GM04503 (cell line): ENCODE measurements at places on chromosomes 16 and 17.

DNA sequence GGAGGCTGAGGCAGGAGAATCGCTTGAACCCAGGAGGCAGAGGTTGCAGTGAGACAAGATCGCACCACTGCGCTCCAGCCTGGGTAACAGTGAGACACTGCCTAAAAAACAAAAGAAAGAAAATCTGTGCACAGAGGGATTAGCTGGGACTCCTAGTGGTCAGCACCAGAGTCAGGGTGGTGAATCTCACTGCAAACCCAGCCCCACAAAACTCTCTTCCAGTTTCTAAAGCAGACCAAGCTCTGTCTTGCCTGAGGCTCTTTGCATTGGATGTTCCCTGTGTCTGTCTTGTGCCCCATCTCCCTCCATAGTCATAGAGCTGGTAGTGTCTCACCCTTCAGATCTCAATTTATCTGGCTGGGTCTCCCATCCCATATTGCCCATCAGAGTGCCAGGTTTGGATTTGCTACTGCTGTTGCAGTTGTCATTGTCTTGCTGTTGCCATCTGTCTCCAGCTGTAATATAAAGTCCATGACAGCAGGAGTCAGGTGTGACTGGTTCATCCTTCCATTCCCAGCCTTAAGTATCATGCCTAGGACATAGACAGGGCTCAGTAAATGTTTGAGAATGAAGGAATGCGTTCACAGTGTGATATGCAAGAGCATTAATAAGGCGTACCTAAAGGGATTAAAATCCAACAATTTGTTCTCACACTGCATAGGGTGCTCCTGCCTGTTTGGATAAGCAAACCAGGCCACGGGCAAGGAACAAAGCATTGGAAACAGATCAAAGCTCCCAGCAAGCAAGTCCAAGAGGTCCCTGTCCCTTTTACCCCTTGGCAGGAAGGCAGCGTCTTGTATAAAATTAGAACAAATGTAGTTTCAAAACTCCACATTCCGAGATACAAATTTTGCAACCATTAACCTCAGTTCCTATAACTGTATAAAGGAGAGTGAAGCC lies 614.6 kb upstream of the CDH5 start:
- DNase-seq = no peak

- DNase-seq = no peak
These were observed 730.7 kb downstream of the CDH11 start for GRCh38 chr16:64391063-64391600.

- DNase-seq = no peak
These were observed 23.1 kb downstream of the STAT3 start for GRCh38 chr17:42365136-42365535.

DNA sequence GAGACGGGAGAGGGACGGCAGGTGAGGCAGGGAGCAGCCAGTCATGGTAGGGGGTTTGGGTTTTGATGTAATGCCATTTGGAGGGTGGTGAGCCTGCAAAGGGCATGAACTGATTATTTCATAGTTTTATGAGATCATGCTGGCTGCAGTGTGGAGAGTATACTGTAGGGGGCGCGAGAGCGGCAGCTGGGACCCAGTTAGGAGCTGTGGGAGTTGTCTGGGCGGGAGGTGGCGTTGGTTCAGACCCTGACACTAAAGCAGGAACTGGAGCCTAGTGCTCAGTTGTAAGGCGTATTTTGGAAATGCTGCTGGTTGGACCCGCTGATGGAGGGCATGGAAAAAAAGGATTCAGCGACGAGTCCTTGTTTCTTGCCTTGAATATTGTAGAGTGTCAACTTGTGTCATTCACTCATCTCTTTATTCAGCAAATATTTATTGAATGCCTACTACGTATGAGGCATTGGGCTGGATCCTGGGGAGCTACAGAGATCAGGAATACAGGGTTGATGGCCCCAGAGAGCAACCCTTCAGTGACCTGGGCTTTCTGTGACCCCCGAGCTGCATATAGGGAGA lies 23.7 kb upstream of the KDM8 start:
- DNase-seq = no peak

DNA sequence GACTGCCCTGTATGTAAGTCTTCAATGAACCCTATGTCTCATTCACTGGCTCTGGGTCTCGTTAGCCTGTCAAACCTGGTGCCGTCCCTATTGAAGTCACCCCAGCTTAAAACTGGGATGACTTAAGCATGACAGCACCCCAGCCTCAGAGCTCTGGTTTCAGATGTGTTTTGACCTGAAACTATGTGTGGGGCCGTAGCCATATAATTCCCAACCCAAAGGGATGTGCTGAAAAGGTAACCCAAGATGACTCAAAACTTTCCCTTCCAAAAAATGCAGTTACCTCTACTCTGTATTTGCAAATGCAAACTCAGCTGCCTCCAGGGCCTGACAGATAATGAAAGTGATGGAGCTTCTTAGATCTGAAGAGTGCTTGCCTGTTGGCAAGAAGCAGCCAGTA lies 478.3 kb upstream of the ERCC4 start:
- DNase-seq = no peak

DNA sequence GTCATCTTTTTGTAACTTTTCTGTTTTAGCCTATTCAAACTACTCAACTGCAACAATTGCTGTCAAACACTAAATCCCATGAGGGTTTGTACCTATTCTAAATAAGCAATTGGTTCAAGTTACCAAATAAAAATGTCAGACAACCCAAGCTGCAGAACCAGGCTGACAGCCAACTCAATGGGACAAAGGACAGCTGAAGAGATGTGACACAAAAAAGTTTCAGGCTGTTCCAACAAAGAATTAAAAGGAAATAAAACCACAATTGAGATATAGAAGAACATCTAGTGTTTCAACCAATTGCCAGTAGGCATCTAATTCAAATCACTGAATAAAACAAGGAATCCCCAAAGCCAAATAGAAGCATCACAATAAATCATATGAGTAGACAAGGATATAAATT lies 49.3 kb downstream of the GRB7 start:
- DNase-seq = no peak

GRCh38 chr17:55720919-55721836 lies 1.5 kb downstream of the TMEM100 start:
- no peak for DNase-seq

GRCh38 chr17:45370949-45371413 lies 54.2 kb upstream of the MAP3K14 start:
- DNase-seq = no peak

DNA sequence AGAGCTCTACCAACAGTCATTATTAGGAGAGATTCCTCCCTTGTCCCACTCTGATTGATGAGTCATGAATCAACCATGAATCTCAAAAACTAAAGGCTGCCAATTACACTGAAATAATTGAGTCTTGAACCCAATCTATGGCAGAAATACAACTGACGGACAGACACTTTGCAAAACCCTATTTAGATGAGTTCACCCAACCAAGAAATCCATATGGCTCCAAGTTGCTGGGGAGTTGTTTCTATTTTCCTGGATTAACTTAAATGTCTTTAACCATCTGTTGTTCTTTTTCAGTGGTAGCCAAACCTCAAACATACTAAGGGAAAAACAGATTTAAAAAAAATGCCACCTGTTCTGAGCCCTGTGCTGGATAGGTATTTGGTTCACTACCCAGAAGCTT lies 151.0 kb downstream of the SHISA9 start:
- no peak for DNase-seq

GRCh38 chr17:53570731-53571130 lies 252.0 kb upstream of the KIF2B start:
- DNase-seq = no peak

DNA sequence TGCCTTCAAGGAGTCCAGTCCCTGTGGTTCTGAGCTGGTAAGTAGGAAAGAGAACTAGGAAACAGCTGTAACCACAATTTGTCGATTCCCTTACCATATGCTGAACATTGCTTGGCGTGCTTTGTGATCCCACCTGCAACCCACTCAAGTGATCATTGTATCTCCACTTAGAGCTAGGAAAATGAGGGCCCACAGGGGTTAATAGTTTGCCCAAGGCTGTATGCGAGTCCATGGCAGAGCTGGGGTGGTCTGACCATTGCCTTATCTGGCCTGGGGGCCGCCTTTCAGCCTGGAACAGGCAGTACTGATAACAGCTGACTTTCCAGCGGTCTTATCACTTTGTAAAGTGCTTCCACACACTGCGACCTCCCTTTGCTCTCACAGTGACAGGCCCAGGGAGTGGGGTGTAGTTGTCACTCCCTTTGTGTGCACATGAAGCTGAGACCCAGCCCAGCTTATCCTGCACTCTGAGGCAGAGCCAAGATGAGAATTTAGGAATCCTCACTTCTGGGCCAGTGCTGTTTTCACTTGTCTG lies 9.8 kb downstream of the MYL4 start:
- DNase-seq = no peak

DNA sequence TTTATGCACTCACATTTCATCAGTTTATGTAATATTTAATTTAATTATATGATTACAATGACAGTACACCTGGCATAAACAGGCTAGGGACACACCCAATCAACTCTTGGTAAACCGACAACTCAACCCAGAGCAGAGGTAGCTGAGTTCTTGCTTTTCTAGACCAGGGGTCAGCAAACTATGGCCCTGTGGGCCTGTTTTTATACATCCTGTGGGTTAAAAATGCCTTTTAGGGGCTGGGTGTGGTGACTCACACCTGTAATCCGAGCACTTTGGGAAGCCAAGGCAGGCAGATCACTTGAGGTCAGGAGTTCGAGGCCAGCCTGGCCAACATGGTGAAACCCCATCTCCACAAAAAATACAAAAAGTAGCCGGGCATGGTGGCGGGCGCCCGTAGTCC lies 99.2 kb upstream of the TMEM97 start:
- no peak for DNase-seq

DNA sequence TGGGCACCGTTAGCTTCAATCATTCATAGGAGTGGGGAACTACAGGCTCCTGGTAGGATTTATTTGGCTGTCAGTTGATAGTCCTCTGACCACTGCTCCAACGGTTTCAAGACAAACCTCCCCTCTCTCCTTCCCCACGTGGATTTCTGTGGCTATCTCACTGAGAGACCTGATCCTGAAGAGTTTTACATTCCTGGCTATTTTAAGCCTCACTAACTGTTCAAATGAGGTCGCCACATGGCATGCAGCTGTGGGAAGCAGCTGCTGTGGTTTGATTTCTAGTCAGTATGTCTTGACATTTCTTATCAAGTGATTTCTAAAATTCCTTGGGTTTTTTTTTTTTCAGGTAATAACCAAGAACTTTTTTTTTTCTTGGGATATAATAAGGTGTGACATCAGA lies 38.3 kb downstream of the CDK5R1 start:
- peak; percentile 39 for DNase-seq

DNA sequence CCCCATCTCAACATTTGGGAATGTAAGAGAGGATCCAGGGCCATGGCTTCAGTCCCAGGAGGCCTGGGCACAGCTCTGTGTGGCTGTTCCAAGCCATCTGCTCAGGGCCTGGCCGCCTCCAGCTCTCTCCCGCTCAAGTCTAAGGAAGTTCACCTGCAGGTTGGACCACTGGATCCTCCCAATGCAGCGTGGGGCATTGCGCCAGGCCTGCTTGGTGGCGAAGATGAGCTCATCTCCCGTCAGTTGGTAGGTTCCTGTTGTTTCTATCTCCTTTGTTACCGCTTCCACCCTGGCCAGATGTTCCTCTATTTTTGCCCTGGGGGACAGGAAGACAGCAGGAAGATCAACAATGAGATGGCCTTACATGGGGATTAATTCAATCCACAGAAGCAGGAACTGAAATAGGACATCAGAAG lies 17.5 kb downstream of the NOS2 start:
- DNase-seq = no peak

GRCh38 chr17:73247726-73248125 lies 14.0 kb downstream of the CPSF4L start:
- no peak for DNase-seq

DNA sequence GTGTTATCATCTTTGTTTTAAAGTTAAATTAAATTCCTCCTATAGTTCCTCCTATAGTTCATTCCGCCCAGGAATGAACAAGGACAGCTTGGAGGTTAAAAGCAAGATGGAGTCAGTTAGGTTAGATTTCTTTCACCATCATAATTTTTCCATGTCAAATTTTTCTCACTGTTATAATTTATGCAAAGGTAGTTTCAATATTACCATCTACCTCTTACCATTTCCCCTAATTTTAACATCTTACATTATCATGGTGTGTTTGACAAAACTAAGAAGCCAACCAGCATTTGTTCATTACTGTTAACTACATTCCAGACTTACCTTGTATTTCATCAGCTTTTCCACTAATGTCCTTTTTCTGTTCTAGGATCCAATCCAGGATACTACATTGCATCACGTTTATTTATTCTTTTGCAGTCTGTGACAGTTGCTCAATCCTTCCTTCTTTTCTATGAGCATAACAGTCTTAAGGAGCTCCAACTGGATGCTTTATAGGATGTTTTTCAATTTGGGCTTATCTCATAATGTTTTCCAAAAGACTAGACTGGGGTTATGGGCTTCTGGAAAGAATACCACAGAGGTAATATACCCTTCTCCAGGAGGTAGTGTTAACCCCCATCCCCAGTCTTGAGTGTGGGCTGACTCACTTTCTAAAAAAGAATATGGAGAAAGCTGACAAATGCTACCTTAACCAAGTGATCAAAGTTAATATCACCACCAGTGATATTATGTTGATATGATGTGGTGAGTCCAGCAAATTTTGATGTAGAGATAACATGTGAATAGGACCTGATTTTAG lies 158.5 kb downstream of the PPM1E start:
- DNase-seq = peak; percentile 9

GRCh38 chr16:22898131-22898530 lies 84.2 kb downstream of the HS3ST2 start:
- no peak for DNase-seq

GRCh38 chr16:54051821-54052220 lies 234.8 kb downstream of the IRX3 start:
- DNase-seq = no peak

DNA sequence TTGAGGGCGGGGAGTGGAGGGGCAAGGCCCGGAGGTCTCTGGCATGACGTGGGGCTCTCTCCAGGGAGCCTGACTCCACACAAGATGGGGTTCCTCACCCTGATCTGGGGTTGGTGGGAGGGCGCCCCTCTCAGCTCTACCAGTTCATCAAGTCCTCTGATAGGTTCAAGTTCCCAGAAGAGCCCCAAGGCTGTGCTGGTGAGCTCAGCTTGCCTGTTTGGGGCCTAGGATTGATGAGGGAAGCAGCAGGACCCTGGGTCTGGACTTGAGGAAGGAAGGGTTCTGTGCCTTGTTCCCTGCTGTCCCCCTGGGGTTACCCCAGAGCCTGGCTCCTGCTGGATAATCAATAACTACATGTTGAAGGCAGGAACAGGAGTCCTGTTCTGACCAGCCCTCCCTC lies 3.5 kb downstream of the MGAT5B start:
- no peak for DNase-seq
